ENCODE measurements at places on chromosomes 2 and 18.

DNA sequence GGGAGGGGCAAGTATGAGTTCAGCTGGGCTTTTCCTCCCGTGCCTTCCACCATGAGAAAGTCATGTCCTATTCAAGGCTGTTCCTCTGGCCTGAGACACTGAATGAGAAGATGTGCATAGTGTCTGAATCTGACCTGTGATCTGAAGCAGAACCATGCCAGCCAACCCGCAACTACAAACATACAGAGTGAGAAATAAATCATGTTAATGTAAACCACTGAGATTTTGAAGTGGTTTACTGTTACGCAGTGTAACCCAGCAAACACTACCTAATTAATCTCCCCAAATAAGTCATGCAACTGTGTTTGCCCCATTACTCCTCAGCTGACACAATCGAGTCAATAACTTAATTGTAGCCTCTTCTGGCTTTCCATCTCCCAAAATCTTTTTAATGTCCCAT, 49.2 kb downstream of the METTL4 start:
- no peak for DNase-seq

DNA sequence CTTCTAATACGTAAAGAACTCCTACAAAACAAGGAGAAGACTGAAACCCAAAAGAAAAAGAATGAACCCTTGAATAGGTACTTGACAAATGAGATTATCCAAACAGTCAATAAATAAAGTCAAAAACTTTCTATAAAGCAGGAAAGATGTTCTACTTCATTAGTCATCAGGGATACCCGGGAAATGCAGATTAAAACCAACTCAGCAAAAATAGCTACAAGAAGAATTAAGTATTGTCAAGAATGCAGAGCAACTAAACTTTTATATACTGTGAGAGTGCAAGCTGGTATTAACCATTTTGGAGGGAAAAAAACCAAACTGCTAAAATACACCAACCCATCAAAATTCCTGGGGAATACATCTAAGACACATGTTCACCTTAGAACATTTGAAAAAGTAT, 10.4 kb downstream of the TXNL1 start:
- no peak for DNase-seq

DNA sequence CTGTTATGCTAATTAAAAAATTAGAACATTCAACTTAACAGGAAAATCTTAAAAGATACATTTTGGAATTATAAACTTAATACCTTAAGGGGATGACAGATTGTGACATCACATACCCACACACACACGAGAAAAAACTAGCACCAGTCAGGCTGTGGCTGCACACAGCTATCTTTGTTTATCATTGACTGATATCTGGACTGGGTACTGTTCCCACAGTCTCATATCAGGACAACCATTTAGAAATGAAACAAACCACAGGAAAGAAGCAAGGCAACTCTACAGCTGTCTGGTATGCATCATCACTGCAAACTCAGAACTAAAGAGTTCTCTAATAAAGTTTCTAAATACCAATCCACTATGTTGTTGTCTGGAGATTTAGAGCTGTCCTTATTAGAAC, 210.9 kb upstream of the SMAD7 start:
- DNase-seq, result no peak

DNA sequence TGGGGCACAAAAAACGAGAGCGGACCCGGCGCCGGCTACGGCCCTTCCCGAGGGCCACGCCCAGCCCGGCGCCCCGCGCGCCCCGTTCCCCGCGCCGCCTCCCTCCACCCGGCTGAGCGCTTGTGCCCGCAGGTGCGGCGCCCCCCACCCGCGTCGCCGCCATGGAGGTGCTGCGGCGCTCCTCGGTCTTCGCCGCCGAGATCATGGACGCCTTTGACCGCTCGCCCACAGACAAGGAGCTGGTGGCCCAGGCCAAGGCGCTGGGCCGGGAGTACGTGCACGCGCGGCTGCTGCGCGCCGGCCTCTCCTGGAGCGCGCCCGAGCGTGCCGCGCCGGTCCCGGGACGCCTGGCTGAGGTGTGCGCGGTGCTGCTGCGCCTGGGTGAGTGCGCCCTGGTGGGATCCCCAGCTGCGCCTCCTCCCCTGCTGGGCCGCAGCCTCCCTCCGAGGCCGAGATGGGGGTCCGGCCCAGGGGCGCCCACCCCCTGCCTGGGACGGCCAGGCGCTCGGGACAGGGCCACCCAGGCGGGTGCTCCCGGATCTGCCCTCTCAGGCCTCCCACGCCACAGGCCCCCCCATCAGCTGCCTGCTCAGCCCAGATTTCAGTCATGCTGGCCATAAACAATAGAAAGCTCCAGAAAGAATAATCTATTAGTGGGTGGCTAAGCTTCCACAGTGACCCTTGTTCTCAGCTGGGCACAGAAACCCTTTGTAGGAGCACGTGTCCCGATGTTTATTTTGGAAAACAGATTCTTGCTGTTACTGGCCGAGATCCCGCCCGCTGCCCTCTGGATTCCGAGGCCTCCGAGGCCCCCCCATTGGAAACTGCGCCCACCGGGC, 997 bp downstream of the BOK start:
- no peak for DNase-seq

DNA sequence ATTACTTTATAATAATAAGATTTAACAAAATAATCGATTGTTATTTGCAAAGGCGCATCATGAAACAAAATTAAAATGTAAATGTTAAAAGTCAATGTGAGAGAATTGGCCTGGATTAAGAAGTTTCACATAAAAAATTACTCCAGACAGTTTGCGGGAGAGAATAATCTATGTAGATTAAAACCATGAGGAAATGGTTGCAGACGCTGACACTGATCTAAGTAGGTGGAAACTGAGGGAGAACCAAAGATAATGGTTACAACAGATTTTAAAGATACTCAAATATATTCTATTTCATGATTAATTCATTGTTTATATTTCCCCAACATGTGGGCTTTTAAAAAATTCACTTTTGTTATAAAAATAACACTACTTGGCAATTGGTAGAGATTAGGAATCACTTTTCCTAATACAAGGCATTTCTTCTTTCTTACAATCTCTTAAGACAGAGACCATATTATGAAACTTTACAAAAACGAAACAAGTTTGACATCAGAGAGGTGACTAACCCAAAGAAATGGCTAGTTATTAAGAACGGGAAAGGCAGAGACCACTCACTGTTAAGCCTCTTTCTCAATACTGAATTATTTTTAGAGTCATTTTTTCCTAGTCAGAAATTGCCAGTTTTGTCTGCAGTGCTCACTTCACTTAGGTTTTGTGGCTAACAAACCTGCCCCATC, 1.6 kb downstream of the KANSL1L start:
- no peak for DNase-seq

GRCh38 chr2:216850665-216851322, 9.1 kb downstream of the TNP1 start:
- no peak for DNase-seq

GRCh38 chr2:88181511-88181910, 11.4 kb downstream of the THNSL2 start:
- DNase-seq, result no peak

Data from activated CD8-positive, alpha-beta memory T cell treated with anti-CD3 and anti-CD28 coated beads, Interleukin-2, amount 50 U/mL, for 4 hours (primary cell).